ENCODE measurements at places on chromosomes 4 and X.

DNA sequence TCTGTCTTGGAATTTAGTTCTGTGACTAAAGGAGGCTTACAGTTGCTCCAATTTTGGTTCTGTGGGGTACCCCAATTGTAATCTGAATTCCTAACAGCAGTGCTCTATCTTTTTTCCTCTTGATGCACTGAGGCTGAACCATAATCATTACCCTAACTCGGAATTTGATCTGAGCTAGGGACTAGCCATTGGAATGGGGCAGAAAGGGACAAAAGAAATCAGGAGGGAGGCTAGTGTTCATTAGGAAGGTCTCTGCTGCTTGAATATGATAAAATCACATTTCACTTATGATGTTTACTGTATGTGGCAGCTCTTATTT is 2.7 kb downstream of the KLF3 start:
- DNase-seq = no peak

- peak; percentile 26 for DNase-seq
These were observed at the start of gene YIPF6 for GRCh38 chrX:68498508-68499379. Gene YIPF6 (plus strand): TSS chrX:68499051. CDS start chrX:68499067, 16 bp downstream.

DNA sequence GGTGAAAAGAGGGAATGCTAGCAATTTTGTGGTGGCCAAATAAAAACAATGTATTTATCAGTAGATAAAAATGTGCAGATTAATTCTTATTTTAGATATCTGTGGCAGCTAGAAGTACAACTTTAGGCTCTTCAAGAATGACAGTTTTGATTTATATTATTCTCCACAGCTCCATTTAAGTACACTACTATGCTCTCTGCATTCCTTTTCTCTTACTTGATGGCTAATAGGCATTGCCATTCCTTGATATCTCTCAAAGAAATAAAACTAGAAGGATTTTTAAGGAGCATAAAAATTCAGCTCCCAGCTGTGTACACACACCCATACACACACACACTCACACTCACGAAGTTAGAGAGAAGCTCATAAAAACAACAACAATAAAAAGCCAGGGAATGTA is 59.4 kb upstream of the H2AZ1 start:
- DNase-seq = no peak

DNA sequence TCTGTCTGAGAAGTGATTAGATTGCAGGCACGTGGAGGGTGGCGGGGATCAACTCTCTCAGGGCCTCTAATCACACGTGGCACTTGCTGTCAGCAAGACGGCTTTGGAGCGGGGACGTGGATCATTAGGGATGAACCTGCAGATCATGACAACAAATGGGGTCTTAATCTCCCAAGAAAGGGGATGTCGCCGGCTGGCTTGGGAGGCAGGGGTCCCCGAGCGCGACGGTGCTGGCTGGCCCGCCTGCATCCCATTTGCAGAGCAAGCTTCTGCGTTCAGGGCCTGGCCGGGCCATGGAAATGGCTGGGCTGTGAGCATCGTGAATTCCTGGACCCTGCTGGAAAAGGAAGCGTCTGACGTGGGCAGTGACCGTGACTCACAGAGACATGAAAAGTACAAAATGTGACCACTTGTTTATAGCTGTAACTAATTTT is 85.1 kb upstream of the SHOX start:
- DNase-seq = no peak

- DNase-seq = no peak
These were observed 13.9 kb downstream of the ATP8A1 start for GRCh38 chr4:42642845-42643615.

GRCh38 chr4:80008351-80008750 is 64.7 kb downstream of the ANTXR2 start:
- DNase-seq = no peak

DNA sequence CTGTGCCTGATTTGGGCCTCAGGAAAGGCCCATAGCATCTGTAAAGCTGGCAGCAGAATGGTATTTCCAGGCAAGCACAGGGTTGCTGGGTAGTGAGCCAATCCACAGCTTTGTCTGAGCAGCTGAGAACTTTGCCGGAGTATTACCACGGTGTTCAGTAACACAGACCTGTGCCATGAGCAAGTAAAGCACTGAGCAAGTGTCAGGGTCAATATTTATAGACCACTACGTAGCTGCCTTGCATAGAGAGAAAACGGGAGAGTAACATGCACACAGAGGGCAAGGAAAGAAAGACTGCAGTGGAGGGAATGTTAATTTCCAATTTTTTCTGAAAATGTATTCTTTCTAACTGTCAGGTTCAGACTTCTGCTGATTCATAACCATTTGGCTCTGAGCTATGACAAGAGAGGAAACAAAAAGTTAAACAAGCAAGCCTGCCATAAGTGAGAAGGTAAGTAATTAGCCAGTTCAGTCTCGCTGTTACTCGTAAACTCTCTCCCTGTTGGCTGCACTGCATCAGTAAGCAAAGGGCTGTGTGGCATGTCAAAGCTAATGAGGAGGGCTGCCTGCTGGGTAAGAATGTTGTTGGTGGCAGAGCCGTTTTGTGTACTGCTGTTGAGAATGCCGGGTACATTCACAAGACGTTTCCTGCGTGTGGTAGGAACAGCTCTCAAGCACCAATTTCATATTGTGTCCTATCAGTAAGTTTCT is 238.1 kb downstream of the BMPR1B start:
- DNase-seq = no peak

DNA sequence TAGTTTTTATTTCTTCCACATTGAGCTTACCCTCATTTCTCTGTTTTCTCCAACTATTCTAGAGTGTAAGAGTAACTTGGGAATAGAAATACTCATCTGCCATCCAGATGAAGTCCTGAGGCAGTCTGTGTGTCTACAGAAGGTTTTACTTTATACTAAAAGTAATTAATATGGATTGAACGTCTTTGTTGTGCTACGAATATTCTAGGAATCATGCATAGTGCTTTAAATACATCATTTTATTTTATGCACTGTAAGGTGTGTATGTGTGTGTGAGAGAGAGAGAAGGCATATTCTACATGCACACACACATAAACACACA is 305.7 kb downstream of the INPP4B start:
- no peak for DNase-seq

DNA sequence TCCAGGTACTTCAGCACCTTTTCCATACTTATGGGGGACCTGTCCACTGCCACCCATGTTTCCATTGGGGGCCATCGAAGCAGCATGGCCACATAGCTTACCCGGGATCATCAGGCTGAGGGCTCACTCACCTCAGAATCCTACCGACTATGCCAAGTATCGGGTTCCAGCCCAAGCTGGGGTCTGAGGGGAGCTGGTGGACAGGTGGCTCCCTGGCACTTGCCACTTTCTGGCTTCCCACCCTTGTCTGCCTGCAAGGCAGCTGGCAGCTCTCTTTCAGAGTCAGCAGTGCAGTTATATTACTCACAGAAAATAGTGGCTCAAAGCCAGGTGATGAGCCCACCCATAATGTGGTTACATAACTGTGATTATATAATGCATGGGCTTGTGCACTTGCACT is 1153.8 kb downstream of the STIM2 start:
- DNase-seq = no peak

DNA sequence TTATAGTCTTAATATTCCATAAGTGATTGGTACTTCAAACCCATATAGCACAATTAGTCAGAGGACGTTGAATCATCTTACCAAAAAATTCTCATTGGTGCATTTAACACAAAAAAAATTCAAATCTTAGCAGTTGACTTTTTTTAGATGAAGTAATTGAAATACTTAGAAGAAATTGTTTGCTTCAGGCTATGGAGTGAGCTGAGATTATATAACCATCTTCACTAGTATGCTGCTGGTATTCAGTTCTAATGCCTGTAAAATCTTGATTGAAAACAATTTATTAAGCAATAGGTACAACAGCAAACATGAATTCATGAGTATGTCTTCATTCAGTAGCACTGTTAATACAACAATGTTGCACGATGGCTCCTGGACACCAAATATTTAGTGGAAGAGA is 250.0 kb downstream of the GPM6A start:
- no peak for DNase-seq

- no peak for DNase-seq
These were observed 135.3 kb downstream of the CPZ start for GRCh38 chr4:8727546-8728510.

GRCh38 chrX:13084611-13085010 is 40.2 kb upstream of the FAM9C start:
- DNase-seq = no peak

- DNase-seq = no peak
These were observed 4.6 kb downstream of the SUV39H1 start for GRCh38 chrX:48700951-48701653.

DNA sequence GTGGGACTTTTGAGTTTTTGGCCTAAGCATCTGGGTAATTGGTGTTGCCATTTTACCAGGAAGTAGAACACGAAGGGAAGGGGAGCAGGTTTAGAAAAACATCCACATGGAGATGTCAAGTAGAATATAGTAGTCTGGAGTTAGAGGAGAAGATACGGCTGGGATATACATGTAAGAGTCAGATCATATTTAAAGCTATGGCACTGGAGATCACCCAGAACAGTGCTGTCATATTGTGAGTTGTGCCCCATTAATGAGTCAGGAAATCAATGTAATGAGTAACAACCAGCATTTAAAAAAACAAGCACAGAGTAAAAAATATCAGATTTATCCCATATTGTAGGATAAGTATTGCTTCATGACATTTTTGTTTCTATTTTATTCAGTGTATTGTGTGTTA is 4.2 kb downstream of the GSTCD start:
- no peak for DNase-seq

DNA sequence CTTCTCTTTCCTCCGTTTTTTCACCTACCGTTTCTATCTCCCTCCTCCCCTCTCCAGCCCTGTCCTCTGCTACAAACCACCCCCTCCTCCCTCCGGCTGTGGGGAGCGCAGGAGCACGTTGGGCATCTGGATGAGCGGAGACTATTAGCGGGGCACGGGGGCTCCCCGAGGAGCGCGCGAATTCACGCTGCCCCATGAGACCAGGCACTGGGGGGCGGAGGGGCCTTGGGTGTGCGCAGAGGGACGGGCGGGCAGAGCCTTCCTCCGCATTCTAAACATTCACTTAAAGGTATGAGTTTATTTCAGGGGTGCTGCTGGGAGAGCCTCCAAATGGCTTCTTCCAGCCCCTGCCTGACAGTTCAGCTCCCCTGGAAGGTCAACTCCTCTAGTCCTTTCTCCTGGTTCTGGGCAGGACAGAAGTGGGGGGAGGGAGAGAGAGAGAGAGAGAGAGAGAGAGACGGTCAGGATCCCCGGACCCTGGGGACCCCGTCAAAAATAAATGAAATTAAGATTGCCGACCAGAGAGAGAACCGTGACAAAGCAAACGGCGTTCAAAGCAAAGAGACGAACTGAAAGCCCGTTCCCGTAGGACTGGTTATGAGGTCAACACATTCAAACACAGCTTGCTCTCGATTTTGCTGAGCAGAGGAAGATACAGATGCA is 5.0 kb downstream of the SHOX start:
- DNase-seq = no peak

DNA sequence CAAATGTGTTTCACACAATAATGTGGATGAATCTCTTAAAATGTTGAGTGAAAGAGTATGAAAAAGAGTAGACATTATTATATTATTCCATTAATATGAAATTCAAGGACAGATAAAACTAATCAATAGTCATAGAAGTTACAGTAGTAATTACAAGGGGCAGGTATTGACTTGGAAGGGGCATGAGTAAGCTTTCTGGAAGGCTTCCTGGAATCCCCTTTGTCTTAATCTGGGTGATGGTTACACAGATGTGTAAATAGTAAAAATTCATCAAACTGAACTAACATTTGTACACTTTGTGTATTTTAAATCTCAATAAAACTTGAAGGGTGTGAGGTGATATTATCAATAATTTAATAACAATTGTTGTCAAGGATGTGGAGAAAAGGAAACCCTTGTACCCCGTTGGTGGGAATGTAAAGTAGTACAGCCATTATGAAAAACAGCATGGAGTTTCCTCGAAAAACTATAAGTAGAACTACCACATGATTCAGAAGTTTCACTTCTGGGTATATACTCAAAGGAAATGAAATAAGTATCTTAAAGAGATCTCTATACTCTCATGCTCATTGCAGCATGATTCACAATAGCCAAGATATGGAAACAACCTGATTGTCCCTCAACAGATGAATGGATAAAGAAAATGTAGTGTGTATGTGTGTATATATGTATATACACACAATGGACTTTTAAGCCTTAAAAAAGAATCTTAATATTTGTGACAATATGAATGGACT is 96.9 kb upstream of the MID1IP1 start:
- DNase-seq = no peak

- peak; percentile 69 for DNase-seq
These were observed 84.8 kb upstream of the WDR44 start for GRCh38 chrX:118261151-118261550.

DNA sequence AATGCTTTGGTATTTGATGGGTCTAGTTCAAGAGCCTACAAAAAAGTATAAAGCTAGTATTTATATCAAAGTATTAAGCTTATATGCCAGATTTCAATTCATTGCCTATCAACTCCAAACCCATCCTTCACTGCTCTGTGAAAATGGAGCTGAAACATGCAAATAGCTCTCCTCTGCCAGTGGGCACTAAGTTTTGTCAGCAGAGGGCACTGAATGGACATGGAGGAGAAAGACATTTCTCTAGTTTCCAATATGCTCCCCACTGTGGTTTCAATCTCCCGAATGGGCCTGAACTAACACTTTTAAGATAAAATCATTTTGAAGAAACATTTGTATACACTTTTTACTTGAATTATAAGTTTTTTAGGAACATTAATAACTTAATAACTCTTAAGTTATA is 12.4 kb downstream of the PPID start:
- DNase-seq = no peak

- no peak for DNase-seq
These were observed 25.1 kb upstream of the MXD4 start for GRCh38 chr4:2286904-2287593.

- no peak for DNase-seq
These were observed 64.3 kb downstream of the NHSL2 start for GRCh38 chrX:71974916-71975315.

DNA sequence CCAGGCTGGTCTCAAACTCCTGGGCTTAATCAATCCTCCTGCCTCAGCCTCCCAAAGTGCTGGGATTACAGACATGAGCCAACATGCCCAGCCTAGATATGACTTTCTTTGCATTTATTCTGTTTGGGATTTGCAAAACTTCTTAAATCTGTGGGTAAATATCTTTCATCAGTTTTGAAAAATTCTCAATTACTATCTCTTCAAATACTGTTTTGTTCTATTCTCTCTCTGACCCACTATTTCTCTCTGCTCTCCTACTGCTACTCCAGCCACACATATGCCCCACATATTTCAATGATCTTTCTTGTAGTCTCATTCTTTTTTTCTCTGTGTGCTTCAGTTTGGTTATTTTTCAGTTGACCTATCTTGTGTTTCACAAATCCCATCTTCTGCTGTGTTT is 205.1 kb downstream of the CHIC2 start:
- DNase-seq = no peak

GRCh38 chr4:156779042-156779441 is 192.6 kb downstream of the PDGFC start:
- DNase-seq = no peak

DNA sequence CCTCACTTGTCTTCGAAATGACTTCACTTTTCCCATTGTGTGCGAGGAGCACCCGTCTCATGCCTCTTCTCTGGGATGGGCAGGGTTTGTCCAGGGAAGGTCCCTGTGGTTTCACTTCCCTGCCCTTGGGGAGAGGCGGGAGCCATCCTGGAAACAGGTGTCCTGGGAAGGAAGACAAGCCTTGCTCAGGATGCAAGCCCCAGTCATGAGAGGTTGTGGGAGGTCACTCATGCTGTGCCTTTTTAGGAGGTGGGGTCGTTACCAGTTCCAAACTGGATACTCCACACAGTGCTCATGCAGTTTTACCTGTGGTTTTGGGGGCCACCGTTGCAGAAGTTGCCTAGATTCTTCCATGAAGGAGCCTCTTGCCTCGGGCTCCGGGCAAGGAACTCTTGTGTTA is 3.8 kb downstream of the RGS12 start:
- DNase-seq = no peak

Measured in NCI-H446 treated with DMSO at 0.1 percent for 48 hours (cell line).